Lower leg skin (tissue), 4 donors: ENCODE measurements at places on chromosomes 2 and 18. TPM values are rescaled to one million over a fixed set of nuclear protein-coding genes. Genes with fewer than 3 reads are reported as not detected.

MEP1B gene
- total RNA-seq: not detected

FAM228A gene
- total RNA-seq: not detected

MAL gene
- 5.7 TPM for total RNA-seq

DNA sequence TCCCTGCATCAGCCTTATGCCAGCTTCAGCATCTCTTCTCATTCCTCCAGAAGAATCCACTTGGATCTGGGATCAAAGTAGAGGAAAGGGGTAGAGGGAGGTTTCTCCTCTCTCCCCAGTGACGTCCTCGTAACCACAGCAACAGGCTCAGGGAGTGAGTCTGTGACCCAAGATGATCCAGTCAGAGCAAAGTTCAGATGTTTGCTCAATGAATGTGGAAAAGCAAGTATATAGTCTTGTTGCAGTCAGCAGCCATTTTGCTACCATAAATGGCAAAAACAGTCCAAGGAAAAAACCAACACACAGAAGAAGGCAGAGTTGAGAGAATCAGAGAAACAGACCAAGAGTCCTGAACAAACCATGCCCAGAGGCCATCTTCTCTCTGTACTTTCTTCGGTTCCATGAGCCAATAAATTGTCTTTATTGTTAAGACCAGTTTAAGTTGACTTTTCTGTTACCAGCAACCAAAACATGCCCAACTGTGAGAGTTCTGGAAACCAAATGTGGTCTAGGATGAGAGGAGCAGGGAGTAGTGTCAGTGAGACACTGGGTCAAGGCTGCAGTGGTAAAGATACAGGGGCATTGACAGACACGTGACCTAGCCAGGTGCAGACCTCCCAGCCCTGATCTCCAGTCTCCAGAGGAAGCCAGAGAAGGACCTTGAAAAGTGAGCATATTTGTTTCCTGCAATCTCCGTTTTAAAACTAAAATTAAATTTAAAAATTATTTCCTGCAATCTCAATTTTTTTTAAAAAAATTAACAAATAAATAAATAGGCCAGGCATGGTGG lies 3.2 kb upstream of the CXCR1 start:
- DNase-seq: no peak

TP53I3 gene
- total RNA-seq: 6.4 TPM

DNA sequence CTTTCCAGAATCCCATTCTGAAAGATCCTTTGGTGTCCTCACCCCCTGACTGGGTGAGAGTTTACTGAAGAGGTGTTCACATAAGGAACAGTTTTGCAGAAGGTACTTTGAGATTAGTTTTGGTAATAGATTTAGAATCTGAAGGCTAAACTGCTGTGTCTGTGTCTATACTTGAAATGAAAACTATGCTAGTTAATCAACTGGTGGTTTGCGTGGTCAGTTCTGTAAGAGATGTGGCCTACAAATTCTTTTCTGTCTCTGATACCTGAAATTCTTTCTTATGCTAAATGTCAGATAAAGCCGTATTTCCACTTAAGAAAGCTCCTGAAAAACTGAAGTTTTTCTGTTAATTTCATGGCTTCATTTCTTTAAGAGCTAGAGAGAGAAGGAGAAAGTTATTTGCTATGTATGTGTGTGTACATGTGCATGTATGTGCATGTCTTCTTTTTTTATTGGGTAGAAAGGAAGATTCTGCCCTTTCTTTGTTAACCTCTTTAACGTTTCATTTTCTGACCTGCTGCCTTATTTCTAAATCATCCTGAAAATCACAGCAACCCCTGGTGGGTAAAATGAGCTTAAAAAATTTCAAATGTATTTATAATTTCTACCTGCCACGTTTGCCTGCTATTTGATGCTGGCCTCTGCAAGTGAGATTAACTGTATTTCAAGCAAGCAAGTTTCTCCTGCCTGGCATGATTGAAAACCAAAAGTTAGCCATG lies 552.0 kb upstream of the NRP2 start:
- DNase-seq: no peak

DNA sequence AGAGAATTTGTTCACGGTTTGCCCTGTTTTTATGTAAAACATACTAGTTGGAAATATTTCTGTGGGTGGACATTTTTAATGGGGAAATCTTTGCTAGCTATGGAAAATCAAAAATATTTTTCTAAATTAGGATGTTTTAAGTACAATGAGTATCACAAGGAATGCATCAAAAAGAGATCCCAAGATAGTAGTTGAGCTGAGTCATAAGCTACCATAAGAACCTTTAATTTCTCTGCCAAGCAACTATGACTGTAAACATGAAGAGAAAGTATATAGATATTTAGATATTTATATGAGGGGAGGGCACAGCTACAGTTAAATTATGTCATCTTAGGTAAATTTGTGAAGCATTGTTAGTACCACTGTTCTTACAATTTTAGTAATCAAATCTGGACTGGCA lies 646.2 kb downstream of the XIRP2 start:
- no peak for DNase-seq

- DNase-seq: no peak
Observed at GRCh38 chr18:57426187-57426586, 9.0 kb upstream of the ONECUT2 start.

DNA sequence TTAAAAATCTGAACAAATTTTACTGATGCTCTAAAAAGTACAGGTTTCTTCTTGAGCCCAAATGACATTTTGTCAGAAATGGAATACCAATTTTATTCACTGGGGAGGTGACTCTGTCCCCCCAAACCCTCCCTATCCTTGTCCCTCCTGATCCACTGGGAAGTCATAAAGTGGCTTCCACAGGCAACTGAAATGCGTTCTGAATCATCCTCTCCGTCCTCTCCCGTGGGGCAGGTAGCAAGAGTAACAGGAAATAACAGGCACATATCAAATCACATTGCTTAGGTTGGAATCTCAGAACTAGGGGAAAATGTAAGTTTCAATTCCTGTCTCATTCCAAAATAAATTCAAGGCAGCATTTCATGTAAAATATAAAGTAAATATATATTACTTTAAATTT lies 44.5 kb downstream of the MYL12B start:
- DNase-seq: no peak

GRCh38 chr2:64234150-64234549 lies 89.9 kb upstream of the PELI1 start:
- DNase-seq: no peak

- no peak for DNase-seq
Observed at GRCh38 chr2:8461341-8461740, 220.5 kb upstream of the ID2 start.

MZT2A gene
- total RNA-seq: 86.8 TPM

CCDC68 gene
- total RNA-seq: 1.3 TPM

DNA sequence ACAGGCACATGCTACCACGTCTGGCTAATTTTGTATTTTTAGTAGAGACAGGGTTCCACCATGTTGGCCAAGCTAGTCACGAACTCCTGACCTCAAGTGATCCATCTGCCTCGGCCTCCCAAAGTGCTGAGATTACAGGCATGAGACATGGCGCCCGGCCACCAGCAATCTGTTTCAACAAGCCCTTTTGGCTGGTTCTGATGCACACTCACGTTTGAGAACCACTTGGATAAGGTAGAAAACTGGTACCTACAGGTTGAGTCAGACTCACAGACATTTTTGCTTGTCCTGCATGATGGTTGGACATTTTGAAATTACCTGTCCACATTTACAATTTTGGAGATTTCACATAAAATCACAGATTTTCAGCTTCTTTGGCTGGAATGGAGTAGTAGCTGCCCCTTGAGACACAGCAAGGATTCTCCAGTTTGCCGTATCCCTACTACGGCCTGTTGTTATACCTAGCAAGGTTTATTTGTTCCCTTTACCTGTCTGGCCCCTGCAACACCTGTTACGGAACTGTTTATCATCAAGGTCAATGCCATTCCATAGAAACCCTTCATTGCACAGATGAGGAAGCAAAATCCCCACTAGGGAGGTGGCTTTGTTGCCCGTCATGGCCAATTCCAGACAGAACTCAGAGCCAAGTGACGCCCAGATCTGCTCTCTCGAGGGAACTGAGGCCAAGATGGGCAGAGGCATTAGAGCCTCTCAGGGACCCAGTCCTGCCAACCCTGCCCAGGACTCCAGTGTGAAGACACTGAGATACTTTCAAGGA lies 31.4 kb upstream of the IGFBP2 start:
- no peak for DNase-seq

- no peak for DNase-seq
Observed at GRCh38 chr2:221347471-221347870, 224.6 kb downstream of the EPHA4 start.

CXCR1 gene
- 0.46 TPM for total RNA-seq

DNA sequence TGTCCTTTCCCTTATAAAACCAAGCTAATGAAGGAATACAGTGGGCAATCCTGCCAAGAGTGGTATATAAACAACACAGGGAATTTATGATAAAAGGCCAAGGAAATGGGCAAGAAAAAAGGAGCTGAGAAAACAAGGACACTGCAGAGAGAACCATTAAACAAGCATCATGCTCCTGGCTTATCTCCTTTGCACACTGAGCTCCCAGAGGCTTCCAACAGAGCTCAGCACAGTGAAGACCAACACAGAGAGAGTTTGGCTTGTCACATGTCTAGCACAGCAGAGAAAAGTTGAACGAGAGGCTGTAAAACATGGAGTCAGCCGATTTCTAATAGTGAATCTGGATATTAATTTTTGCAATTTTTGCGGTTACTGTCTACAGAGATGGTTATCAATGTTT lies 68.0 kb upstream of the KLF7 start:
- no peak for DNase-seq

DNA sequence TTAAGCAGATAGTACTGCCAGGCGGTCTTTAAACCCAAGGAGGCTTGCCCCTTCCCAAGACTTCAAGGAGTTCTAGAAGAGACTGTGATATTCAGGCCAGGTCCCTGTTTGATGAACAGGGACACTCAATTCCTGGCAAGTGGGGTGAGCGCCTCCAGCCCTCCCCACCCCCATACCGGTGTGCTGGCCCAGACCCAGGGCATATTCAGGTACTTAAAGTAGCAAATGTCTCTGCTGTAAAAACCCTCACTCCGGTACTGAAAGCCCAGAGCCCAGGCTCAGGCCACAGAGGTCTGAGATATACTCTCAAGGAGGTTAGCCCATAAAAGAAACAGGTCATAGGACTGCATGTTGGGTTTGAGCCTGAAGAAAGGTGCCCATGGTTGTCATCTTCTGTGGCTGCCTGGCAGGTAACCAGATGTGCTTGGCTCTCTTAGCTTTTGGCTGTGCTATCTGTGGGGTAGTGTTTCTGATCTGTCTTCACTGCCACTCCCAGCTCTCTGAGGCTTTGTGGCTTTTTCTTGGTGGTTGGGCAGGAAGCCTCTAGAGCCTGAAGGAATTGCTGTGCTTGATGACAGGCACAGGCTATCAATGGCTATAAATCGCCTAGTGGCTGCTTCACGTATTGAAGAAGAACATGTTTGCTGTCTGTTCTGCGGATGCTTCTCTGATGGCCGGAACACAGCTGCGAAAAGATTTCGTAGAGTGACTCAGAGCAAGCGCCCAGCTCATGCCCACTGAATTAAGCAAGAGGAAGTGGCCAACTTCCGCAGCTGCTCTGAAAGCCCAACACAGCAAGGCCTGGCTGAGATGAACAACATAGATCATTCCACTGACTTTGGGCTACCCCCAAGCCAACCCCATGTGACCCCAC lies 63.3 kb upstream of the ALPP start:
- DNase-seq: peak; percentile 93

LIMS4 gene
- 0.26 TPM for total RNA-seq

NDC80 gene
- 0.91 TPM for total RNA-seq

- no peak for DNase-seq
Observed at GRCh38 chr2:219733746-219734145, 106.3 kb downstream of the SLC4A3 start.

GRCh38 chr18:32258558-32259204 lies 68.8 kb downstream of the MEP1B start:
- DNase-seq: no peak

DNA sequence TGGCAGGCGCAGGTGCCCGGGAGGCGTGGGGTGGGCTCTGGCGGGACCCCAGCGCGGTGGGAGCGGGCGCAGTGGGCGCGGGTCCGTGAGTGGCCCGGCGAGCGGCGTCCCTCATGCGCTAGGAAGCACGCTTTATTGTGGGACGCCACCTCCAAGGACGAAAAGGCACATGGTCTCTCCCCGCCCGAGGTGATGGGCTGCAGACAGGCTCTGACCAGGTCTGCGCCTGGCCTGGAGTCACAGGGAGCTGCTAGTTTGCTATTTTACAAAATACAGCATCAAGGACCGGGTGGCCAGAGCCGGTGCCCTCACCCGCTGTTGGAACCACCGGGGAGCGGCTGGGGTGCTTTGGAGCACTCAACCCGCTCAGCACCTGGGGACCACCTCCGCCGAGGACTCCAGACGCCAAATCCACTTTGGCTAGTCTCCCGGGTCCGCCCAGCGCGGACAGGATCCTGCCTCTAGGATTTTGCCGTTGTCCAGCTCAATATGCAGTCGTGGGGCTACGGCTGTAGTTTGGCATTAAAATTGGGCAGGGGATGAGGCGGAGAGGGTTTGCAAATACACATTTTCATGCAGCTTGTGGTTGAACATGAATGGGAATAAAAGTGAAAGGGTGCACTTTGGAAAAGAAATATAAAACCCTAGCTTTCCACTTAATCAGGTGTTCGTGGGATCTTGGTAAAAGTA lies 65.4 kb downstream of the LRRFIP1 start:
- DNase-seq: no peak

DNA sequence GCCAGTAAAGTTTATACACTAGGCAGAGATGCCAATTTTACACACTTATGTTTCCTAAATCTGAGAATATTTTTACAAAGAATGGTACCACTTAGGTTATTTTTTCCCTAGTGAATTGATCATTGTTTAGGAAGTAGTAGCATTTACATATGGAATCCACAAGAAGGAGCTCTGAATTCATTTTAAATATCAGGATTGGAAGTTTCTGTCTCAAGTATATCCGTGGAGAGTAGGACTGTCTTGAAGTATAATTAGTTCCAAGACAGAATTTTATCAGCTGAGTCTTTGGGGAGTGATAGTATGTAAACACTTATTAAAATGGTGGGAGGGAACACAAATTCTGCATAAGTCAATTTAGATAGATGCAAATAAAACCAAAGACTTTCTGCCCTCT lies 82.3 kb upstream of the FAM98A start:
- DNase-seq: no peak

- no peak for DNase-seq
Observed at GRCh38 chr2:167581961-167582574, 665.3 kb downstream of the STK39 start.

- no peak for DNase-seq
Observed at GRCh38 chr2:187360286-187360685, 87.8 kb downstream of the CALCRL start.

RAB17 gene
- 1.7 TPM for total RNA-seq

DNA sequence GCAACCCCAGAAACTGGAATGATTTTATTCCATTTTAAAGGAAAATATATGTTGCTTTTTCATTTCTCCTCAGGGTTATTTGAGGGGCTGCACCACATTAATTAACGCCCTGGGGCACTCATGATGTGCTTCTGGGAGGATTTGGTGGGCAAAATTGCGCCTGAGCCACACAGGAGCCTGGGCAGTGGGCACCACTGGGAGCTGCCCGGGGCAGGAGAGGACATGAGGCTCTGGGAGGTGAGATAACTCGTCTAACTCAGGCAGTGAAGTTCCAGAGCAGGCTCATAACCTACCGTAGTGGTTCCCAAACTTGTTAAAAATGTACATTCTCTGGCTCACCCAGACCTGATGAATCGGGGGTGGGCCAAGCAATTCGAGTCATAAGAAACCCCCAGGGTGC lies 68.3 kb downstream of the EDAR start:
- DNase-seq: no peak
